Esophagus squamous epithelium (tissue), 5 donors: ENCODE measurements at places on chromosomes 12 and 14.

DNA sequence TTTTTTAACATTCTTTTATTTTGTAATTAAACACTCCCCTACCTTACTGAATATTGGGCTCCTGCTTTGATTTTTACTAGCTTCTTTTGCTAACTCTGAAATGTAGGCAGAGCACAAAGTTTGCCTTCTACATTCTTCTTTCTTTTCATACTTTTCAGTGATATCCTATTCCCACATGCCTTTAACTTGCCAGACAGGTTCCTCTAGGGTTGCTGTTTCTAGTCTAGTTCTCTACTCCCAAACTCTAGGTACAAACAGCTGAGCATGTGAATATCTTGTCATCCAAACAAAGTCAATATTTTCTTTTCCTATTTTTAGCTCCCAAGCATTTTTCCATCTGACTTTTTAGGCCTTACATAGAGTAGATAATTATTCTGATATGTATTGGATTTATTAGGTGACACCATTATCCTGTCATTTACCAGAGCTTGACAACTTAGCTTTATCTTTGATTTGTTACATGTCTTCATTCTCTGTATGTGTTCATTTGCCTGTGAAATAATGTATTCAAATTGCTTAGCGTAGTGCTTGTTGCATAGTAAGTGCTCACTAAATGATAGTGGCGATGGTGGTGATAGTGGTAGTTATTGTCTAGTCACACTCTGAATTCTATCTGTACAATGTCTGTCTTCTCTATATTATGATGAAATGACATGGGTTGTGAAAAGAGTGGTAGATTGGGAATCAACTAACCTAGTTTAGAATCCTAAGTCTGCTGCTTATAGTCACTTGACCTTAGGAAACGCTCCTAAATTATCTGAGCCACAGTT, 73.6 kb upstream of the DNM1L start:
- H3K36me3 ChIP-seq = no peaks in the 10 kb centered on the region
- DNase-seq = no peak
- H3K27me3 ChIP-seq = no peaks in the 10 kb centered on the region

GRCh38 chr12:66191547-66192126, 2.6 kb downstream of the IRAK3 start:
- peaks cover 25% of the 10 kb centered on the region for H3K27me3 ChIP-seq
- no peaks in the 10 kb centered on the region for H3K36me3 ChIP-seq
- no peak overlapping the region for H3K4me3 ChIP-seq
- peaks cover 42% of the 10 kb centered on the region for H3K4me1 ChIP-seq

- DNase-seq = no peak
- H3K4me1 ChIP-seq = no peaks in the 10 kb centered on the region
- no peak overlapping the region for H3K4me3 ChIP-seq
- no peaks in the 10 kb centered on the region for H3K36me3 ChIP-seq
Measured at GRCh38 chr12:127531542-127531941, 735.4 kb upstream of the TMEM132C start.

GRCh38 chr14:79656056-79656455, 555.2 kb downstream of the DIO2 start:
- H3K4me1 ChIP-seq = no peaks in the 10 kb centered on the region
- H3K4me3 ChIP-seq = no peak overlapping the region
- no peak overlapping the region for H3K27ac ChIP-seq
- H3K27me3 ChIP-seq = no peaks in the 10 kb centered on the region
- DNase-seq = no peak
- H3K36me3 ChIP-seq = no peaks in the 10 kb centered on the region

DNA sequence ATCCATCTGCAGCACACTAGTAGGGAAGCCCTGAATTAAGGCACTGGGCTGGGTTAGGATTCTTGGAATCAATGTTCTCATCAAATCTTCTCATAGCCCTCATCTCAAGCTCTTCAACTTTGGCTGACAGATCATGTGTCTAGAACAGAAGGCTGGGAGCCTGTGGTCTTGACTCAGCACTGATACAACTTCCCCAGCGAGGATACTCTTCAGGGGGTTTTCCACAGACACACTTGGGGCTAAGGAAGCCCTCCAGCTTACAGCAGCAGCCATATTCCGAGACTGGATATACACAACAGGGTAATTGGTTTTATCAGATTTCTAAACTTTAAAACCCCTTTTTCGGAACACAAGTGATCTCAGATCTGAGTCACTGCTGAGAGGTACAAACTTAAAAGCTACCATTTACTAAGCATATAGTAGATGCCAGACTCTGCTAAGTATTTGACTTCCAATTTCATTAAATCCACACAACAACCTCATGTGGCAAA, 3.5 kb downstream of the FMNL3 start:
- no peak overlapping the region for H3K27ac ChIP-seq
- no peaks in the 10 kb centered on the region for H3K36me3 ChIP-seq
- no peak for DNase-seq
- no peak overlapping the region for H3K4me3 ChIP-seq
- no peaks in the 10 kb centered on the region for H3K27me3 ChIP-seq

GRCh38 chr14:49770212-49770817, 2.4 kb downstream of the KLHDC2 start:
- no peaks in the 10 kb centered on the region for H3K36me3 ChIP-seq
- H3K27me3 ChIP-seq = no peaks in the 10 kb centered on the region
- no peak for DNase-seq

DNA sequence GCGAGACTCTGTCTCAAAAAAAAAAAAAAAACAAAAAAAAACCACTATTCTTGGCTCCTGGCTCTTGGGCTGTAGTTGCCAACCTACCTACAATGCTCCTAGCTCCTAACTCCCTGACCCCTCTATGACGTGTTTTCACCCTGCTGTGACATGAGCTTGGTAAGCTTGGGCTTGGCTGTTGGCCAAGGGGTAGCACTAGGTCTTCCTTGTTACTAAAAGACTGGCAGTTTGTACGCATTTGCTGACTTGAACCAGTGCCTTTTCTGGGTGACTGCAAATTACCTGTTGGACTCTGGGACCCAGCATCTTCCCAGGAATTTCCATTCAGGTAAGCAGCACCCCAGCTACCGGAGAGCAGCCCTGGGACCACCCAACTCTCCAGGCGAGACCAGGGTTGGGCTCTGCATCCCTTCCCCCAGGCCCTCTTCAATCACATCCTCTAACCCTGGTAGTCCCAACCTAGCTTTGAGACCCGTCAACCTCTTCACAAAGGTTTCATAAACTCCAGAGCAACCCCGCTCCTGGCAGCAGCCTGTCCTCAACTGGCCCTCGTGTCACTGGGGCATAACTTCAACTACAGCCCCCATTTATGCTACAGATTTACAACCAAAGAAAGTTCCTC, 8.3 kb downstream of the CDK2AP1 start:
- no peak overlapping the region for H3K27ac ChIP-seq
- H3K27me3 ChIP-seq = no peaks in the 10 kb centered on the region
- peaks cover 20% of the 10 kb centered on the region for H3K36me3 ChIP-seq
- H3K4me3 ChIP-seq = no peak overlapping the region
